ENCODE measurements at places on chromosomes 4 and X. TPM values are rescaled to one million over a fixed set of nuclear protein-coding genes. Genes with fewer than 3 reads are reported as not detected.
A peak's percentile ranks its signal among the peaks of the same experiment; 100 is the strongest.

DNA sequence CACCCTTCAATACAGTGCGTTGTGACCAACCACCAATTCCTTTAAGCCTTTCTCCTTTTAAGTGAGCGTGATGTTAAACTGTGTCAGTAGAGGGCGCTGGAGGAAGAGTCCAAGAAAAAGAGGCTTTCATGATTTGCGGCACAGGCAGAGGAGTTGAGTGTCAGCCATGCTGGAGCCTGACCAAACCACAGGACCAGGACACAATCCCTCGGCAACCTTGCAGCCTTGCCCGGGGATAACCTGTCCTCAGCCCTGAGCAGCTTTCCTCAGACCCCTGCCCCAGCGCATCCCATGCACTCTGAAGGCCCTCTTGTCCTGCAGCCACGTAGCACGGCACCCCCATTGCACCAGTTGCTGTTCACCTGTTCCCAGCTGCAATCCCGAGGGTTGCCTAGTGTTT, 53.5 kb upstream of the SMIM31 start:
- H3K36me3 ChIP-seq: no peaks in the 10 kb centered on the region
- H3K4me1 ChIP-seq: no peaks in the 10 kb centered on the region
- DNase-seq: no peak
- H3K27me3 ChIP-seq: no peaks in the 10 kb centered on the region
- no peak overlapping the region for H3K4me3 ChIP-seq

Gene KDM6A
- 42.1 TPM for total RNA-seq

Gene UGT2B10
- total RNA-seq: not detected

Gene DCAF12L2
- total RNA-seq: 0.95 TPM

Gene TMPRSS11A
- not detected for total RNA-seq

DNA sequence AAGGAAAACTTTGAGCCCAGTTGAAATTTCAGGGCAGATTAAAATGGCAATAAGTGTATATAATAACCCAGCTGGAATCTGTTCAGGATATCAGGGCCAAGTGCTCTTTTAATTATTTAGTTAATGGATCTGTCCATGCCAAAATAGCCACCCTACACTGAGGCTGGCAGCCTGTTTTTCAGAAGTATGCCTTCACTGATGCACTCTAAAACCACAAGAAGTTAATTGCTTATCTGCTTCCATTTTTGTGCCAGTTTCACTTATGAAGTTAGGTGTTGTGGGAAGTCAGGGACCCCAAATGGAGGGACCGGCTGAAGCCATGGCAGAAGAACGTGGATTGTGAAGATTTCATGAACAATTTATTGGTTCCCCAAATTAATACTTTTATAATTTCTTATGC, 960.3 kb downstream of the C4orf33 start:
- H3K27ac ChIP-seq: no peak overlapping the region
- no peak for DNase-seq
- no peak overlapping the region for H3K4me3 ChIP-seq
- no peaks in the 10 kb centered on the region for H3K27me3 ChIP-seq
- no peaks in the 10 kb centered on the region for H3K4me1 ChIP-seq

Gene HPGDS
- 0.77 TPM for total RNA-seq

Gene RPL39
- total RNA-seq: 8,735 TPM

Gene IL1RAPL1
- 0.80 TPM for total RNA-seq

GRCh38 chr4:106569146-106570031, 200.8 kb upstream of the GIMD1 start:
- no peak overlapping the region for H3K4me3 ChIP-seq
- H3K27ac ChIP-seq: no peak overlapping the region
- H3K36me3 ChIP-seq: no peaks in the 10 kb centered on the region
- no peaks in the 10 kb centered on the region for H3K4me1 ChIP-seq

Gene AMTN
- total RNA-seq: not detected

GRCh38 chr4:13396161-13396560, 88.0 kb downstream of the RAB28 start:
- H3K27ac ChIP-seq: no peak overlapping the region
- no peaks in the 10 kb centered on the region for H3K36me3 ChIP-seq
- no peak for DNase-seq
- no peak overlapping the region for H3K4me3 ChIP-seq
- H3K4me1 ChIP-seq: no peaks in the 10 kb centered on the region

Gene HNRNPD
- total RNA-seq: 218 TPM

Gene SRPK3
- 1.3 TPM for total RNA-seq

DNA sequence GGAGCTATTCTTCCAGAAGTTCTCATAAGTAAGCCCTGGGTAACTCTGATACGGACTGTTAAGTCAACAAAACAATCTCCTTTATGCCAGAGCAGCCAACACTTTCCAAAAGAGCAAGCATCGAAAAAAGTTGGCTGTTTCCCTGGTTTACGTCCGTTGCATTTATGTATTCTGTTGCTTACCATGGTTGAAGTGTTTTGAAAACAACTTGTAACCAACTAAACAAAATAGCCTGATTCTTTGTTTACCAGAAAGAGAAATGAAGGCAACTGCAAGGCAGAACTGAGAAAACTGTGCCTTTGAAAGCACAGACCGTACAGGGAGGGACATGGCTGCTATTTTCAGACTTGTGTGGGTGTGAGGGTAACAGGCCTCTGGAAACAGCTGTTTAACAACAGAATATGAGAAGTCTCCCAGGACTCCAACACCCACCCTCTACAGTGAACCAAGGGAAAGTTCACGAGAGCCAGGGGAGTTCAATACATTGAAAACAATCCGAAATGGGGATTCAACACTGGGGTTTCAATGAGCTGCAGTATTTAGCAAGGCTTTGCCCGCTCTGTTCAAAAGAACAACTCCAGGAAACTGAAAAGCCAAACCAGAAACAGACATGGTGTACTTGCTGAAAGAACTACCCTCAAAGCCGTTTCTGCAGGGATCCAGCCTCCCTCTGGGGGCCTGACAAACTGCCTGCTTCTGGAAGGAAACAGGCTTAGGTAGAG, 95.8 kb upstream of the EGFL6 start:
- no peak overlapping the region for H3K27ac ChIP-seq
- H3K36me3 ChIP-seq: no peaks in the 10 kb centered on the region
- H3K27me3 ChIP-seq: no peaks in the 10 kb centered on the region
- peaks cover 2% of the 10 kb centered on the region for H3K4me1 ChIP-seq
- DNase-seq: no peak

DNA sequence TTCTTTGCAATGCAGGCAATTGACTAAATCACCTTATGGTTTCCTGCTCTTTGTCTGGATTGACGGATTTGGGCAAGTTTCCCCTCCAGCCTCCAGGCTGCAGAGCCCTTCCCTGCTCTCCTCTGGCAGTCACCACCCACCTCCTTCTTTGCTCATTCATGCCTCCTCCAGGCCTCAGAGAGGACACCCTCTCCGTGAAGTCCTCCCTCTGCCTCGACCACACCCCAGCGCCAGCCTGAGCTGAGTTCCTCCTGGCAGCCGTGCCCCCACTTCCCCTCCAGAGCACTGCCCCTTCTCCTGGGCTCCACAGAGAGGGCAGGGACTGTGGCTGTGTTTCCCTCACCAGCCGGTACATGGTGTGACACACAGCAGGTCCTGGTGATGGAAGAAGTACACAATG, 53.7 kb downstream of the DCTD start:
- no peak overlapping the region for H3K27ac ChIP-seq
- H3K4me3 ChIP-seq: no peak overlapping the region
- H3K4me1 ChIP-seq: peaks cover 1% of the 10 kb centered on the region

DNA sequence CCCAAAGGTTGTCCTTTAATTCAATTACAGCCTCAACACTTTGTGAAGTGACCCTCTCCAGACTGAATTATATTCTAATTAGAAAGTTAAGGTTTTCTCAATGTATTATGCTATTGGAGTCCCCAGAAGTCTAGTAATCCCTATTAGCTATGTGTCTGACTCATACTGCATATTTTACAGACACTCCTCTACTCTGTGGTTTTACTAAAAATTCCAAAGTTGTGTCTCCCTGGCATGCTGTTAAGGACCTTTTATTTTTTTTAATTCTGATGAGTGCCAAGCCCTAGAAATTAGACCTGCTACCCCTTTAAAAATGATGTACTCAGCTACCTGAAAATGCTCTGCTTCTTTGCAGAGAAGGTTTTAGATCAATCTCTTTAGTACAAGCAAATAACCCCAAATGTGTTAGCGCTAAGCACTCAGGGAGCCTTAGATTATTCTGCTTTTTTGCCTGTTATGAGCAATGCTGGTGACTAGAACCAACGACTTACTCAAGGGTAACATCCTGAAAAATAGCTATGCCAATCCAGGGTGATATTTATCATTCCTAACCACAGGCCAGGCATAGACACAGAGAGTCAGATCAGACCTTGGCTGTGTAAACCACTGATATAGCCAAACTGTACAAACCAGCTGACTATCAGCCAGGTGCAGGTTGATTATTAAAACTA, 26.1 kb upstream of the CXCL13 start:
- no peak overlapping the region for H3K27ac ChIP-seq
- no peaks in the 10 kb centered on the region for H3K4me1 ChIP-seq

- DNase-seq: no peak
- H3K27me3 ChIP-seq: no peaks in the 10 kb centered on the region
- no peak overlapping the region for H3K4me3 ChIP-seq
- no peaks in the 10 kb centered on the region for H3K36me3 ChIP-seq
Measured at GRCh38 chr4:11647433-11647832, 218.7 kb upstream of the HS3ST1 start.

GRCh38 chr4:54322818-54323417, 93.8 kb downstream of the PDGFRA start:
- H3K4me1 ChIP-seq: no peaks in the 10 kb centered on the region
- H3K27me3 ChIP-seq: no peaks in the 10 kb centered on the region
- H3K27ac ChIP-seq: no peak overlapping the region
- H3K36me3 ChIP-seq: no peaks in the 10 kb centered on the region
- peak; percentile 49 for DNase-seq
- no peak overlapping the region for H3K4me3 ChIP-seq

DNA sequence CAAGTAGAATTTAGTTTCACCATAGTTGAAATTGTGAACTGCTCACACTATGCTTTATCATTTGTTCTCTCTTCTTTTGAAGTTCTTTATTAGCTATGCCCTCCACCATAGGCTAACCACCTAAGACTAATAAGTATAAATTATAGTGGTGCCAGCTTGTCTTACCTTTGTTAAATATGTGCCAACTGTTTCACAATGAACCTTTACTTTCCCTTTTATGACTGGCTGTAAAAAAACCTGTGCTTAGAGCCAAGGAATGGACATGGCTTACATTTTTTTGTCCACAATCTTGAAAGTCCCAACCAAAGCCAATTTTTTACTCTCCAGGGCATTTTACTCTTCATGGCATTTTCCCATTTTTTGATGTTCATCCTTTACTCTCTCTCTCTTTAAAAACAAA, 123.5 kb upstream of the LEF1 start:
- no peak overlapping the region for H3K27ac ChIP-seq
- H3K36me3 ChIP-seq: no peaks in the 10 kb centered on the region
- no peaks in the 10 kb centered on the region for H3K4me1 ChIP-seq
- H3K4me3 ChIP-seq: no peak overlapping the region

GRCh38 chr4:132383571-132384199, 765.4 kb upstream of the PCDH10 start:
- H3K4me1 ChIP-seq: no peaks in the 10 kb centered on the region
- DNase-seq: no peak
- no peak overlapping the region for H3K27ac ChIP-seq

- no peak for DNase-seq
- no peak overlapping the region for H3K27ac ChIP-seq
- no peaks in the 10 kb centered on the region for H3K27me3 ChIP-seq
- no peak overlapping the region for H3K4me3 ChIP-seq
- H3K4me1 ChIP-seq: no peaks in the 10 kb centered on the region
- no peaks in the 10 kb centered on the region for H3K36me3 ChIP-seq
Measured at GRCh38 chrX:13863324-13863723, 46.4 kb upstream of the GPM6B start.

- no peak overlapping the region for H3K4me3 ChIP-seq
- H3K27me3 ChIP-seq: no peaks in the 10 kb centered on the region
- no peak for DNase-seq
- H3K4me1 ChIP-seq: no peaks in the 10 kb centered on the region
Measured at GRCh38 chr4:76339364-76339763, 32.8 kb downstream of the STBD1 start.

DNA sequence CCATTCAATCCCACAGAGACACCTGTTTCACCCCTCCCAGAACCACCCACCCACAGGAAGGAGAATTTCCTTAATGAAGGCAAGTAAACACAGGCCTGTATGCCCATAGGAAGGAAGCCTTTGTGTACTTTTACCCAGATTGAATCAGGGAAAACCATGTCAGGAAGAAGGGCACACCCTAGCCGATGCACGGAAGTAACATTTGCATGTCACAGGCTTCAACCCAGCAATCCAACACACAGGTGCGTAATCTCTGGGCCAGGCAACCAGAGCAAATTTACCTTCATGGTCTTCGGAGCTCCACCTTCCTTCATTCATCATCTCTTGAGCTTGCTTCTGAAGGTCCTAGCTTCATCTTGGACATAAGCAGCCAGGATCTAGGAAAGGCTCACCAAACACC, 206.3 kb downstream of the SHROOM3 start:
- H3K4me1 ChIP-seq: no peaks in the 10 kb centered on the region
- H3K27me3 ChIP-seq: no peaks in the 10 kb centered on the region
- no peak overlapping the region for H3K27ac ChIP-seq
- no peaks in the 10 kb centered on the region for H3K36me3 ChIP-seq
- H3K4me3 ChIP-seq: no peak overlapping the region

Gene STBD1
- 5.0 TPM for total RNA-seq

GRCh38 chr4:109211671-109212070, 90.8 kb downstream of the COL25A1 start:
- no peaks in the 10 kb centered on the region for H3K36me3 ChIP-seq
- no peak overlapping the region for H3K27ac ChIP-seq
- H3K4me3 ChIP-seq: no peak overlapping the region
- no peaks in the 10 kb centered on the region for H3K4me1 ChIP-seq
- no peak for DNase-seq
- no peaks in the 10 kb centered on the region for H3K27me3 ChIP-seq

DNA sequence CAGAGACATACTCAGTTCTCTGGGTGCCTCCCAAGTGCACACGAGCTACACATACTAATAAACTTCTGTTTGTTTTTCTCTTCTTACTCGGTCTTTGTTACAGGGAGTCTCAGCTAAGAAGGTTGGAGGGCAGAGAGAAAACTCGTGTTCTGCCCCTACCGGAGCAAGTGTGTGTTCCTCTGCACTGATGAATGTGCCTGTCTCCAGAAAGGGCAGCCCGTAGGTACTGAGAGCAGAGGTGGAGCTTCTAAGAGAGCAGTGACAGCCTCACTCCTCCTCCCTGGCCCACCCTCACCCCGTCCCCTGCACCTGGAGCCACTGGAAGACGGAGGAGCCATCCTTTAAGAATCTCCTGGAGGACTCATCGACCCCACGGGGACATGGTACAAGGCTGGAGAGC, 67.6 kb downstream of the MTNR1A start:
- DNase-seq: no peak
- H3K4me3 ChIP-seq: no peak overlapping the region
- peaks cover 2% of the 10 kb centered on the region for H3K4me1 ChIP-seq
- no peak overlapping the region for H3K27ac ChIP-seq
- no peaks in the 10 kb centered on the region for H3K36me3 ChIP-seq
- H3K27me3 ChIP-seq: no peaks in the 10 kb centered on the region

- peaks cover 5% of the 10 kb centered on the region for H3K4me1 ChIP-seq
- no peak overlapping the region for H3K4me3 ChIP-seq
- DNase-seq: no peak
- no peaks in the 10 kb centered on the region for H3K36me3 ChIP-seq
- no peaks in the 10 kb centered on the region for H3K27me3 ChIP-seq
Measured at GRCh38 chr4:137701401-137701800, 169.1 kb upstream of the PCDH18 start.
